ENCODE measurements at places on chromosomes 5 and 9. TPM values are rescaled to one million over a fixed set of nuclear protein-coding genes. Genes with fewer than 3 reads are reported as not detected.

GRCh38 chr5:137148655-137149054 is 350.5 kb downstream of the SPOCK1 start:
- DNase-seq = no peak

Gene IRX1
- not detected for polyA plus RNA-seq

Gene CDH9
- polyA plus RNA-seq = not detected

GRCh38 chr9:100466829-100467221 is 6.1 kb upstream of the TMEFF1 start:
- DNase-seq = no peak

Gene IFNK
- not detected for polyA plus RNA-seq

Gene ROR2
- 0.53 TPM for polyA plus RNA-seq

DNA sequence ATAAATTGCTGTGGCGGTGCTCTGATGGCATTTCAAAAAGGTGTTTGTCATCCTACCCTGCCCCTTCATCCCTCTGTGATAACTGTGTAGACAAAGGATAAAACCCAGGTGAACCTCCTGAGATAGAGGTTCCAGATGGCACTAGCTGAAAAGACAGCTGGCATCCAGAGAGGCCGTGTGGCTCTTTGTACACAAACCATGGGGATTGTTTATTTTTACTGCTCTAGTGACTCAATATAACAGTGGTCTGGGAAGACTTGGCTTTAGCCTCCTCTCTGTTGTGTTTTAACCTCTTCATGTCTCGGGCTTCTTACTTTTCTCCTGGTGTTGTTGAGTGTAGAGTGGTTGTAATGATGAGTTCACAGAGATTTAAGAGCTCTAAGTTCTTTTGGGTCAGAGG is 48.8 kb downstream of the SH3GL2 start:
- no peak for DNase-seq

Gene FRMPD1
- 0.03 TPM for polyA plus RNA-seq

DNA sequence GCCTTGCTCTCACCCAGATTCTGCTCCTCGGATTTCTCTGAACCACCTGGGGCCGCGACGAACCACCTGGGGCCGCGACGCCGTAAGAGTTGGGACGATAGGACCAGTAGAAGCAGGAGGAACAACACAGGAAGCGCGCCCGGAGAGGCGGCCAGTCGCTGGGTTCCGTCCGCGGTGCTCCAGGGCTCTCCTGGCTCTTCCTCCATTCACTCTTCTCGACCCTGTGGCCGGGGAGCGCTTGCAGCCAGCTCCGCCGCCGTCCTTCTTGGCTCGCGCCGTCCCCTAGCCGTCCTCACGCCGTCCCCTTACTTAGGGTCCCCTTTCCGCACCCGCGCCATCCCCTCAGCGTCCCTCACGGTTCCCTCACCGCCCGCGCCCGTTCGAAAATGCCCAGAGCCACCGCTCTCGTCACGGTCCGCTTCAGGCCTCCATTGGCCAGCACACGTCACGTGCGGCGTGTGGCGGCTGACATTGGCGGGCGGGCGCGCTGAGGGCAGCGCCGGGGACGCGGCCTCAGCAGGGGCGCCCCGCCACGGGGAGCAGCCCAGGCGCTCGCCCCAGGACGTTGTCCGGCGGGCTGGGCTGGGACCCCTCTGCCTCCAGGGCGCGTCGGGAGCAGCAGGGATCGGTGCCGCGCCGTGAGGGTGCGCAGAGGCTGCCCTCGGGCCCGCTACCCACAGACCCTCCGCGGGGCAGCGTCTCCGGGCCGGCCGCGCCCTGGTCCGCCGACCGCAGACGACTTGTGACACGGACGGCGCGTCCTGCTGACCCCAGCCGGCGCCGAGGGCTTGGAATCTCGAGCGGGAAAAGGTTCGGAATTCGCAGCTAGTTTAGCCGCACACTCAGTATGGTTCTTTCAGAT is 53.7 kb upstream of the PTPDC1 start:
- DNase-seq = peak; percentile 85

GRCh38 chr5:35319333-35320002 is 89.2 kb upstream of the PRLR start:
- no peak for DNase-seq

- DNase-seq = no peak
Measured at GRCh38 chr5:2579126-2579525, 172.4 kb downstream of the IRX2 start.

GRCh38 chr9:36470643-36471290 is 70.7 kb upstream of the RNF38 start:
- DNase-seq = no peak

- no peak for DNase-seq
Measured at GRCh38 chr9:29966247-29966646, 2393.0 kb upstream of the C9orf72 start.

- peak; percentile 82 for DNase-seq
Measured at GRCh38 chr5:168324859-168325630, 33.6 kb downstream of the WWC1 start.

GRCh38 chr9:98374385-98375051 is 119.1 kb upstream of the TBC1D2 start:
- DNase-seq = peak; percentile 84

GRCh38 chr9:111974092-111974681 is 77.6 kb downstream of the UGCG start:
- no peak for DNase-seq

Gene SLC36A2
- not detected for polyA plus RNA-seq

DNA sequence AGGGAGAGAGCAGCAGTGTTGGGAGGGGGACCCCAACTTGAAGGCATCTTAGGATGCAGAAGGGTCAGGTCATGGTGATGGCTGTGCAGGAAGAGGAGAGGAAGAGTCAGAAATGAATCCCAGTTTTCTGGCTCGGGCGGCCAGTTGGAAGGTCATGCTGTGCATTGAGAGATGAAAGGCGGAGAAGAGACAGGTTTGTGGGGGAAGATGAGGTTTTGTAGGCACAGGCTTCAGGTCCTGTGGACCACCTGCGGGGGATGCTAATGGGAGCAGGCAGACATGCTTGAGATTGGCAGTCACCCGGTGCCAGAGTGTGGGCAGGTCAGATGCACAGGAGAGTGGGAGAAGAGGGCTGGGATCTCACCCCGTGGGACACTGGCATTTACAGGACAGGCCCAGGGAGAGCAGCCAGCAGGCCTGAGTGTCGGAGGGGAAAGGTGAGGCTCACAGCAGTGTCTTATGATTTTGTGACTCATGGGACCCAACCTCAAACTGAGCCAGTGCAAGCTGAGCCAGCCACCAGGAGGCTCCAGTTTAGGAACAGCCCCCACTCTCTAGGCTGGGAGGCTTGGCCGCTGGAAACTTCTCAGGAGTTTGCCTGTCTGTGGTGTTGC is 17.5 kb downstream of the STXBP1 start:
- no peak for DNase-seq

GRCh38 chr9:14258660-14259239 is 55.2 kb downstream of the NFIB start:
- no peak for DNase-seq

DNA sequence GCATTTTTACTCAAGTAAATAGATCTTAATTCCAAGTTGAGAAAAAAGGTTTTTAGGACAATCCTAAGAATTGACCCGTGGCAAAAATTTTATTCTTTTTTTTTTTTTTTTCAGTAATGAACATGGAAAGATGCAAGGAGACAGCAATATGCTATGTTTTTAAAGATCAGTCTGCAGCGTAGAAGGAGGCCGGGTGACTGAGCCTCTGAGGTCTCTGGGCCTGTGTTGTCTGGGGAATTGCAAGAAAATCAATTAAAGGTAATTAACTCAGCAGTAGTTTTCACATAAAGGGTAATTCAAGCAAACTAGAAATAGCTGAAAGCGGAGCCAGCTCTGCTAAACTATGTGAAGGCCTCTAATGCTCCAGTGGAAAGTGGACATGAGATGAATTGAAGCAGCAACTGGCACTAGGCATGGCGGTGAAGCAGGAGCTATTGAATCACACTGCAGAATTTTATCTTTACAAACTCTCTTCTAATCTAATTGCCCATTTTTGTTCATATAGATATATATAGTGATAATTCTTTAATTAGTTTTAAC is 285.2 kb upstream of the ITGA1 start:
- no peak for DNase-seq

GRCh38 chr5:89922161-89922560 is 487.4 kb downstream of the CETN3 start:
- DNase-seq = no peak

- DNase-seq = no peak
Measured at GRCh38 chr5:83689881-83690280, 30.8 kb downstream of the HAPLN1 start.

- DNase-seq = no peak
Measured at GRCh38 chr5:74073257-74073656, 447.3 kb downstream of the ARHGEF28 start.

All from A549 (cell line).